ENCODE measurements at places on chromosomes 4 and X. TPM values are rescaled to one million over a fixed set of nuclear protein-coding genes. Genes with fewer than 3 reads are reported as not detected.

- DNase-seq, result no peak
These were observed 388.0 kb downstream of the CCSER1 start for GRCh38 chr4:90515191-90515590.

- no peak for DNase-seq
These were observed 999 bp upstream of the KLHL15 start for GRCh38 chrX:24027985-24028384.

DNA sequence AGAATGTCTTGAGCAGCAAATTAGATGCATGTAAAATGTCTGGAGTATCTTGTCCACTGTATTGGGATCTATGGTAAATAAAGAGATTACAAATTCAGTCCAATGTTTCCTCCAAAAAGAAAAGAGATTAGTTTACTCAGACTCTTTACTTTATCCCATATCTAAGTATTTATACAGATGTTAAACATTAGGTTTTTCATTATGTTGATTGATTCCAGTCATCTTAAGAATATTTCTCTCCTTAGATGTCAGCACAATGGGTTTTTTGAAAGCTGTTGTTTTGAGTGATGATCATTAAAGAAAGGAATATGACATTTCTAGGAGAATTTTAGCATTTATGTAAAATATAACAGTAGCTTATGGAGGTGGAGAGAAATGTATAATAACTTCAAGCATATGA, 938.9 kb downstream of the C4orf33 start:
- DNase-seq, result no peak

The DSPP gene
- total RNA-seq, result not detected

The EXOC1L gene
- total RNA-seq, result not detected

The DACH2 gene
- total RNA-seq, result not detected

The ANKRD37 gene
- total RNA-seq, result 29.6 TPM
